ENCODE measurements at places on chromosomes 13 and 19.
A peak's percentile ranks its signal among the peaks of the same experiment; 100 is the strongest.

DNA sequence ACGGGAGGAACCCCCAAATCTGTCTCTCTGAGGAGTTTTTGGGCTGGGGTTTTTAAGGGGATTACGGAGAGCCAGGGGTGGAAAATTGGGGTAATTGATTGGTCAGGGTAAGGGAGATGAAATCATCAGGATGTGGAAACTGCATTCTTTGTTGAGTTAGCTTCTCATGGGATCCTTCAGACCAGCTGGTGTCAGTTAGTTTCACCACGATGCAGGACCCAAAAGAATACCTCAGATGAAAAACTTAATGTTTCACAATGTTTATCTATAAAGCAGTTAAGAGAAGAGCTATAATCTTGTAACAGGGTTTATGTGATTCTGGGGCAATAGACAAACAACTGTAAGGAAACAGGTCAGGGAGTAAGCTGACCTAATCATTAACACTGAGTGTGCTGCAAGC lies 230.8 kb downstream of the POU4F1 start:
- DNase-seq = no peak

GRCh38 chr13:35025314-35025713 lies 83.2 kb downstream of the NBEA start:
- DNase-seq = no peak

DNA sequence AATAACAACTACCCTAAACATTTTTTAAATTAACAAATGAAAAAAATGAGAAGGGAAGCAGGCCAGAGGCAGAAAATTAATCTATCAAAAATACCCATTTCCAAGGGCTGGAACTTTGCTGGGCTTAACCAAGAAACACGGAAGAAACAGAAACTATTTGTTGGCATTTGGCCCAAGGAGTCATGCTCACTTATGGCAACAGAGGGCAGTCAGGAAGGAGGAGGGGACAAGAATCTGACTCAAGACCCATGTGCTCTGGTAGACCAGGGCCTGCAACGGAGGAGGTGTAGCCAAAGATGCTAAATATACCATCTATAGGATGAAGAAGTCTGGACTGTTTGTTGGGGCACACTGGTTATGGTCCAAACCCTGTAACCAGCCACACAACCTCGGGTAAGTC lies 496.7 kb downstream of the COG6 start:
- no peak for DNase-seq

GRCh38 chr19:23799321-23799720 lies 40.6 kb upstream of the ZNF681 start:
- DNase-seq = peak; percentile 41

DNA sequence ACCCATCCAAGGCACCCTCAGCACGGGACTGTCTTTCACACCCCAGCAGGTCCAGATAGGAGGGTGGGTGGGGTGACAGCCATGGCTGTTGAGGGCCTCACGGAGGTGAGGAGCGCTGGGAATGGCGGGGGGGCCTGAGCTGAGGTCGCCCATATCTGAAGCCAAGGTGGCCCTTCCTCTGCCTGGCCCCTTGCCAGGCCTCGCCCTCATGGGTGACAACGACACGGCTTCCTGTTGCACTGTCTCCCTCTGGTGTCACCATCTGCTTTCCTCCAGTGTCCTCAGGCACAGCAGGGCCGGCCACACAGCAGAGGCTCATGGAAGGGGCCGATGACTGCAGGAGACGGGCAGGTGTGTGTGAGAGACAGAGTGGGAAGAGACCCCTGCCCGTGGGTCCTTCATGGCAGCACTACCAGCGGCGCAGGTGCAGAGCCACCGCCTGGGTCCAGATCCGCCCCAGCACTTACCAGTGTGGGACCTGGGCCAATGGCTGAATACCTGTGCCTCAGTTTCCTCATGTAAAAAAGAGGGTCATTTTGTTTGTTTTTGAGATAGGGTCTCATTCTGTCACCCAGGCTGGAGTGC lies 8.1 kb upstream of the NKPD1 start:
- no peak for DNase-seq

- peak; percentile 72 for DNase-seq
Observed at GRCh38 chr19:48837051-48837524, 797 bp upstream of the HSD17B14 start.

DNA sequence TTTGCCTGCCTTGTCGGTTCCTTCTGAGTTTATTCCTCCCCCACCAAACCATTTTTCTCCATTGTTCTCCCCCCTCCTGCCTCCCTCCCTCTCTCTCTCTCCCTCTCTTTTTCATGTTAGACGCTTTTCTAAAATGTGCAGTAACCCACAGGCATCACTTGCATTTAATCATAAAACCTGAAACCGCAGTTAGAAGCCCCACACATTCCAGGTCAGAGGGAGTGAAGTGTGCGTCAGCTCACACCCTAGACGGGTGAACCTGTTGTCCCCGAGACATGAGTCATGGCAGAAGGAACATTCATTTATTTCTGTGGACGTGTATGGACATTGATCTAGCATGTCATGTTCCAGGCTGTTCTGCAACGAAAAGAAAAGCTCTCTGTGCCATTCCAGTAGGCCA lies 19.9 kb downstream of the ONECUT3 start:
- DNase-seq = no peak

DNA sequence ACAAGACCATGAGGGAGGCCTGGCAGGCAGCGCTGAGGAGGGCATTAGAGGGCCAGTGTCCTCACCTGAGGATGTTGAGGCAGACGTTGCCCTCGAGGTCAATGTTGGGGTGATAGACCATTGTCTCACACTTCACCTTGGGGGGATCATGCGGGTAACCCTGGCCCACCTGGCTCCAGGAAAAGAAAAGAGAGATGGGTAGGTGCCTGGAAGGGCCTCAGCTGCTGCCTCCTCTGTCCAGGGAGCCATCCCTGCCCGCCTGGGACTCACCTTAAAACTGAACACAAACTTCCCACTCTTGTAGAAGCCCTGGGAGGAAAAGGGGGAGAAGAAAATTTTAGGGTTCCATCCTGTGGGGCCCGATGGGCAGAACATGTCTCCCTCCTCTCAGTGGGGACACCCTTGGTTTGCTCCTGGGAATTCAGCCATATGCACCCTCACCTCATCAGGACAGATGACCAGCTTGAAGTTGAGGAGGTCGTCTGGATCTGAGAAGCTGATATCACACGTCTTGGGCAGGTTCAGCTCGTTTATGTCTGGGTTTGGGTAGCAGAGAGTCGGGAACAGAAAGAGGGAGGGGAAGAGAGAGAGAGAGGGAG lies 1.7 kb downstream of the UBE2M start:
- no peak for DNase-seq

DNA sequence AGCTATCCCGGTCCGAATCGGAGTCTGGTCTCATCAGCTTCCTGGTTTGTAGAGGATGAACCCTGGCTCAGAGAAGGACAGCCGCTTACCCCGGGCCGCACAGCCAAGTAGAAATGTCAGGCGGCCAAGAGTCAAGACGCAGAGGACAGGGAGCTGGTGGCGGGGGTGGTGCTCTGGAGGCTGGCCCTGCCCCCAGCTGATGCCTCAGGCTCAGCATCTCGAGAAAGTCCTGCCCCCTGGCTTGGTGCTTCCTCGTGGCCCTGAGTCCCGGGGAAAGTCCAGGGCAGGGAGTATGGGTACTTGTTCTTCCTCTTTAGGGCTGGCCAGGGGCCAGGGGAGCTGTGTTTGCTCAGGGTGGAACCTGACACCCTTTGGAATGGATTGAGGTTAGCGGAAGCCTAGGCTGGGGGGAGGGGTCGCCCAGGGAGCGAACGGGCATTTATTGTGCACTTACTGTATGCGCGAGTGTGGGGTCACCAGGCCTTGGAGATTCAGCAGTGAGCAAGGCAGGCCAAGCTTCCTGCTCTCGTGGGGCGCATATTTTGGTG lies 2.2 kb downstream of the TJP3 start:
- no peak for DNase-seq

- no peak for DNase-seq
Observed at GRCh38 chr13:113980489-113981064, 6.7 kb upstream of the C13orf46 start.

- DNase-seq = no peak
Observed at GRCh38 chr13:29369060-29369743, 226.3 kb downstream of the SLC7A1 start.

DNA sequence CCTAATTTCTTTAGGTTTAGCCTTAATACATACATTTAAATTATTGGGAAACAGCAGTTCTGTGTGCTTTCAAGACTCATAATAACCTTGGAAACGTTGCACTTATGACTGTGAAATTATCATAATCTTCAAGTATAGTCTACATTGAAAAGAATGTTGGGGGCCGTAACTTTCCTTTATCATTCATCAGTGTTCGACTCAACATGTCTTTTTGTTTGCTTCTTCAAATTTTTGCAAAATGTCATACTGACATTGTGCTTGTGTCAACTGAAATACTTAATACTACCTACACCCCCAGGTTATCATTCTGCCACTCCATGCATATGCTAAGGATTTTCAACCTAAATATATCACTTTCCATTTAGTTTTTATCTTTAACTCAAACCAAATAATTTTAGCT lies 1562.9 kb downstream of the OLFM4 start:
- DNase-seq = no peak

DNA sequence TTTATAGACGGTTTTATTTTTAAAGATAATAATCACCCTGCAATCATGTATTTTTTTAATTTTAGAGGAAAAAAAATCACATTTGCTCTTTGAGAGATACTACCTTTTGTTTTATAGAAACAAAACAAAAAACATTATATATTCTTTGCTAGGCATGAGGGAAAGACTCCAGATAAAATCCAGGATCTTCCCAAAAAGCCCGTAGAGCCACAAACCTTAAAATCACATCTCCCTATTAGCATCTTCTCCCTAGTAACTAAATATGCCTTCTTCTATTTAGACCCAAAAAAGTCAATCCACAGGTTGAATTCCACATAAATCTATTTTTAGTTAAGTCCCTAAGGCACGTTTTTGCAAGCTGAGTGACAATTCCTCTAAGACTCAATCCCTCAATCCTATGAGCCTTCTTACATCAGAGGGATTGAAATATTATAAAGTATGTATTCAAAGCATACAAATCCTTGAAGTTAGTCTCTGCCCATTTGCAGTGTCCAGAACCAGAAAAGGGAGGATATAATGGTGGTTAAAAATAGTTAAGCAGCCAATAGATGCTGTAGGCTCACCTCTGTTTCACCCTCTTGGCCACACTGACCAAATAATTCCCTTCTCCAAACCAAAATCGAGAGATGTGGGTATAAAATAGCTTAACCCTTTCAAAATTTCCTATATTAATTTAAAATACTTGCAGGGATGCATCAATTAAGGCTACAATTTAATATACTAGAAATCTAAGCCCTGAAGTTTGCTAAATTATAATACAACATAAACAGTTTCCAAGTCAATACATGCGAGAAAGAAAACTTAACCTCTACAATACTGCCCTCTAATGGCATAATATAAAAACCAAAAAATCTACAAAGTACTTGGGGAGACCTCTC lies 64.0 kb downstream of the SERP2 start:
- DNase-seq = no peak

GRCh38 chr13:90177512-90177911 lies 1170.0 kb upstream of the MIR17HG start:
- DNase-seq = no peak

- no peak for DNase-seq
Observed at GRCh38 chr19:39052846-39053245, 20.5 kb upstream of the FBXO27 start.

GRCh38 chr19:7744871-7745650 lies 2.3 kb downstream of the CD209 start:
- DNase-seq = no peak

GRCh38 chr19:9705836-9706235 lies 30.9 kb upstream of the ZNF562 start:
- no peak for DNase-seq

- no peak for DNase-seq
Observed at GRCh38 chr19:39924389-39924788, 10.0 kb downstream of the FCGBP start.

DNA sequence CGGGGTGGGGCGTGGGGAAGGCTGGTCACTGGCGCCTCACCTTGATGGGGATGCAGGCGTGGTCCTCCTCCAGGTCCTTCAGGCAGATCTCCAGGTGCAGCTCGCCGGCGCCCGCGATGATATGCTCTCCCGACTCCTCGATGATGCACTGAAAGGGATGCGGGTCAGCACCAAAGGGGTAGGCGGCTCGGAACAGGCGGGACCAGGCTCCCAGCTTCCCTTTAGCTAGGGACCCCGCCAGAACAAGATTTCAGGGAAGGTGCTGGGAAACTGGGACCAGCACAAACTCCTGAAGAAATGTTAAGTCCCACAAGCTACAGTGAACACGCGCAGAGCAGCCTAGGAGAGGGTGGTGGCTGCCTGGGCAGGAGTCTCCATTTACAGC lies 6.0 kb downstream of the EEF2 start:
- DNase-seq = no peak

GRCh38 chr19:45177817-45178261 lies at the start of gene TRAPPC6A:
Gene TRAPPC6A, minus strand, starts transcription at chr19:45178237. Its CDS starts 19 bp downstream, at chr19:45178218.
- no peak for DNase-seq

- DNase-seq = no peak
Observed at GRCh38 chr13:108742701-108743451, 113.5 kb downstream of the MYO16 start.

DNA sequence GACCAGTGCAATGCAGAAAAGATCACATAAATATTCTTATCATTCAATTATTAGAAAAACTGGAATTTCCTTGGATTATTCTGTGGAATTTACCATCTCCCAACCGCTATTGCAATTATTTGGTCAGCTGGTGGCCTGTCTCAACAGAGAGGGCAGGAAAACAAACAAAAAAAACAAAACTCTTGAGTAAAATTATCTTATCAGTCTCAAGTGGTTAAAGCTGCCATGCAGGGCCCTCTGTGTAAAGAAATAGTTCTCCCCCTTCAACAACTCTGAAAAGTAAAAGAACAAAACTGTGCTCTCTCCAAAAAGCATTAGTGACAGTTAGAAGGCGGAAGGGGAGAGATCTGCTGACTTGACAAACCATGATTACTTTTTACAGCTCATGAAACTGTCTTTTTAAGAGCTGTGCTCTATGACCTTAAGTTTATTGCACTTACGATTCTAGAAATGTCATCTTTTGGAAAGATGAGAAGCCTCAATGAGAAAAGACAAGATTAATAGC lies 152.3 kb downstream of the DLEU7 start:
- no peak for DNase-seq

GRCh38 chr19:3099347-3100145 lies 5.4 kb downstream of the GNA11 start:
- DNase-seq = no peak

- peak; percentile 47 for DNase-seq
Observed at GRCh38 chr19:40907968-40908735, 26.1 kb upstream of the CYP2A7 start.

DNA sequence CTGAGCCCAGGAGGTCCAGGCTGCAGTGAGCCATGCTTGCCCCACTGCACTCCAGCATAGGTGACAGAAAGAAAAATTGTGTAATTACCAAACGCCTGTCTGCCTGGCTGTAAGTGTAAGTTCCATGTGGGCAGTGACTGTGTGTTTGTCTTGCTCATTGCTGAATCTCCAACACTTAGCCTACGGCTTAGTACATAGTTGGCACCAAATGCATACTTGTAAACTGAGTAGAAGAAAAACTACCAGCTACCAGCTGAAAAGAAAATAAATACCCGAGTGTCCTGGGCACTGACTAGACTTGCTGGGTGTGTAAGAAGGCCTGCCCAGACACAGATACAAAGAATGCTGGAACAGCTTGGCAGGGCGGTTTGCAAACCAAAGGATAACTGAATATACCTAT lies 2.7 kb upstream of the CEBPG start:
- DNase-seq = no peak

GRCh38 chr19:35566738-35567137 lies 3.3 kb upstream of the ATP4A start:
- DNase-seq = no peak
